ENCODE measurements at places on chromosomes 5 and 9.

- DNase-seq, result no peak
Observed at GRCh38 chr5:37664551-37664950, 175.3 kb downstream of the GDNF start.

- DNase-seq, result no peak
Observed at GRCh38 chr5:33300209-33300742, 140.5 kb upstream of the TARS1 start.

- DNase-seq, result no peak
Observed at GRCh38 chr5:137453483-137454080, 45.5 kb downstream of the SPOCK1 start.

- DNase-seq, result no peak
Observed at GRCh38 chr5:1652873-1653697, 129.3 kb upstream of the LPCAT1 start.

DNA sequence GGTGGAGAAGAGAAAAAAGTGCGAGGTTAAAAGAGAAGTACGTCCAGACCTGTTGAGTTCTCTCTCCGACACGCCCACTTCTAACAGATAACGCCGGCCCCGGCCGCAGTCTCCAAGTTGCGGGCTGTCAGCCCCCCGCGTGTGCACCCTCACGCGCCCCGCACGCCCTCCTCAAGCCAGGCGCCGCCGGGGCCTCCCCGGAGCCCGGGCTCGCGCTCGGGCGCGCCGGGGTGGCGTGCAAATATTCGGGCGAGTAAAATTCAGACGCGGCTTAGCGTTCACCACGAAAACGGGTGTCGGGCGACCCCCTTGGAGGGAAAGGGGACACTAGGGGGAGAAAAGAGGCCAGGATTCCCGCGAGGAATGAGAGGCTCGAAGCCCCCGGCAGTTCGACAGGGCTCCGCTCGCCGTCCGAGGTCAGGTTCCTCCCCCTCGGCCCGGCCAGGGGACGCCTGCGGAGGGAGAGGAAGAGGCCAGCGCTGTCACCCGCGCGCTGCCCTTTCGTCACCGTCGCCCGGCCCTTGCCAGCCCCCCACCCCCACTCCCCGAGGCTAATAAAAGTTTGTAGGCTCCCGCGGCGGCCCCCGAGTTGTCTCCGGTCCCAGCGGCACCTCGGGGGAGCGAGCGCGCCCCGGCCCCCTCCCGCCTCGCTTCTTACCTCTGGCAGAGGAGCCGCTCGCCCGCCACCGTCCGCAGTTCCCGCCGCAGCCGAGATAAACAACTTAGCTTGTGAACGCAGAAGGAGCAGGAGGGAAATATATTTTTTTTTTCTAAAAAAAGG, 743 bp downstream of the NR3C1 start:
- DNase-seq, result no peak

DNA sequence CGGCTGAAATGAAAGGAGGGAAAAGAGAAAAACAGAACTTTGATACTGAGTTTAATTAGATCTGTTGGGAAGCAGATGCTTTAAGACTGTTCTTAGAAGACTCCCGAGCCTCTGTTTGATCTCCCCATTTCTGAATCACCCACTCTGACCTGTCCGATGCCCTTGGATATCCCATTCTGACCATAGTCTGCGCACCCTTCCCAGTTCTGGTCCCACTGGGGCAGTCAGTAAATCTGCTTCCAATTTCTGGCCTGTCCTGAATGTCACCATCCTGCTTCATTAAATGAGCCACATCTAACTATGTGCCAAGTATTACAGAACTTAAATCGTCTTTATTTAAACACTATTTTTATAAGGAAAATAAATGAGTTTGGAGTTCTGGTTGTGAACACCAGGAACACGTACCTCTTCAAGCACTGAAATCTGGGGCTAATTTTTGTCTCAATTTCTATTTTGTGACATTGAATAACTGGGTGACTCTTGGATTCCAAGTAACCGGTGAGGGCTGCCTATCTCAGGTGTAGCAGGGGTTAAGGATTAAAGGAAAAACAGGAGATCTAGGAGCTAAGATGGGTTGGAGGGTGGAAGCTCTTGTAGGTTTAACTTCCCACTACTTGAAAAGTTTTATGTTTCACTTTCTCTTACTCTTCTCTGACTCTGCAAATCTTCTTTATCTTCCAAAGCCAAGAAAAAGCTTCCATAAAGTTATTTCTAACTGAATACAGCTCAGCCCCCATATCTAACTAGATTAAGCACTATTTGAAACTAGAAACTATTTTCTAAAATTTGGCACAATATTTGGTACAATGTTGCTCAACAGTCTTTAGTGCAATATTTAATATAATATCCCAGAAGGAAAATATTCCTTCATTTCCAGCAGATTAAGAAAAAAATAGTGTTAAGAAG, 40.1 kb downstream of the ALDH1A1 start:
- DNase-seq, result no peak

GRCh38 chr5:33167541-33167940, 273.2 kb upstream of the TARS1 start:
- DNase-seq, result no peak

GRCh38 chr9:30732060-30732459, 1652.4 kb upstream of the ACO1 start:
- no peak for DNase-seq

DNA sequence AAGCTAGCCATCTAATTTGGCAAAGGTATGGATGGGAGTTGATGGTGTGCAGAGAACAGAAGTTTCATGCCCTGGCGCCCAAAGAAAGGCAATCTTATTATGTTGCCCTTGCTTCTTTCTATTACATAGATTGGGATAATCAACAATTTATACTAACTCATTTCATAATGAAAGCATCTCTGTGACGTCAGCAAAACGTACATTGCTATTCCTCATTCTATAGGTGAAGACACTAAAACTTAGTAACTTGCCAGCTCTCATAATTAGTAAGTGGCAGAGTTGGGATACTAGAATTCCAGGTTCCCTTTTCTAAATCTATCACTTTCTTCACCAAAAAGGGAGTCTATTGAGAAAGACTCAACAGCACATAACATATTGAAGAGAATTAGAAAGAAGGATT, 374.8 kb downstream of the NR2F1-AS1 start:
- DNase-seq, result no peak

GRCh38 chr5:157603333-157604190, 28.0 kb upstream of the ADAM19 start:
- no peak for DNase-seq

- no peak for DNase-seq
Observed at GRCh38 chr9:76292658-76293057, 101.6 kb downstream of the RFK start.

DNA sequence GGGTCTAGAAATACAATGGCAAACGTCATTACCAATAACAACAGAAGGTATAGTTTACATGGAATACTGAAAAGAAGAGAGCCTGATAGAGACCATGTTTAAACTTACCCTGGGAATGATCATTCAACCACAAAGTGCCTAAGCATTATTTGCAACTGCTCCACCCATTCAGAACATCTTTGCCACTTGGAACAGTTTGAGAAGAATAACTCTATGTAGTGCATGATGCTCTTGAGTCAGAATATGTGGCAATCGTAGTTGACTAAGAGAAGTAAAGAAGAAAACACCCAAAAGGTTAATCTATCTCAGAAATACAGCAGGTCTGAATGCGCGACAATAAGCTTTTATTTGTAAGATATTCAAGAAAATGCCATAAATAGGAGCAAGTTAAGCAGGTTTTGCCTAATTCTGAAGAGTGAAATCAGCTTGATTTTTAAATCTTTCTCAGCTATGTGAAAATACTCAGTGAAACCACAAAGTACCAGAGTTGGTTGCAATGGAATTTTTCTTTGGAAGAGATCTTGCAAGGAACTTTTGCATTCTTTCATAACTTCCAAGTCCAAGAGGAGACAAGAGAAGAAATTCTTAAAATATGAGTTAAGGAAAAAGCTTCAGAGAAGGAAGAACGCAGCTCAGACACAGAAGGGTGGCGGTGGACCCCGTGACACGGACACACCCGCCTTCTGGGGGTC, 64.3 kb downstream of the HABP4 start:
- DNase-seq, result no peak

GRCh38 chr5:141919218-141920119, 4.2 kb upstream of the DELE1 start:
- no peak for DNase-seq

DNA sequence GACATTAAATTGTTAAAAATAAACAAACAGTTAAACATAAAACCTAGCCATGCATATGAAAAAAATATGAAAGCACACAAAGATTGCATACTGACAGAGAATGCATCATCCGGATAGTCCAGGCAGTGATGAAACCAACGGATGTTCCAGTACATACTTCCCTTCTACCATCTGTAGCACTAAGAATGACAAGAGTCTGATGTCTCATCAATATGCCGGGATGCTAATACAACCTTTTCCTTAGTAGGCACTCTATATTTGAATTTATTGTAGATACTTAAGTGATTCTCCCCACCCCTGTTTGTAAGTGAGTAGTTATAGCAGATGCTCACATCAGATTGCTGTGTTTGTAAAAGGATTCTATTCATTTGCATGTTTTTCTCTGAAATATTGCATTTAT, 571.2 kb upstream of the WWC1 start:
- no peak for DNase-seq

DNA sequence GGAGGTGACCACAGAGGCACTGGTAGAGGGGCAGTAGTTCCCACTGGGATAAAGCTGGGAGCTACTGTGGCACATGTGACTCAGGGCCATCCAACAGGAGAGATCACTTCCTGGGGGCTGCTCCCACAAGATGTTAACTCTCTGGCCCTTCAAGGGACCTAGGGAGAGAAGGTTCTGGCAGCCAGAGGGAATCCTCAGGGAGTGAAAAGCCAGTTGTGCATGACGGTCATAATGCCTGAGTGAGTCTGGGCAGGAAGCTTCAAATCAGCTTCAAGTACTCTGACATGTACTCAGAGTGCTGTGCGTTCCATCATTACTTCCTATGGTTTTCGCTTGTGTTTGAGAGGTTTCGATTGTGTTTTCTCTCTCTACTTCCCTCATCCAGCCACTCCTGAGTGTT, 388.5 kb downstream of the GABRG2 start:
- DNase-seq, result no peak

- DNase-seq, result no peak
Observed at GRCh38 chr9:69617006-69617405, 55.2 kb downstream of the APBA1 start.

DNA sequence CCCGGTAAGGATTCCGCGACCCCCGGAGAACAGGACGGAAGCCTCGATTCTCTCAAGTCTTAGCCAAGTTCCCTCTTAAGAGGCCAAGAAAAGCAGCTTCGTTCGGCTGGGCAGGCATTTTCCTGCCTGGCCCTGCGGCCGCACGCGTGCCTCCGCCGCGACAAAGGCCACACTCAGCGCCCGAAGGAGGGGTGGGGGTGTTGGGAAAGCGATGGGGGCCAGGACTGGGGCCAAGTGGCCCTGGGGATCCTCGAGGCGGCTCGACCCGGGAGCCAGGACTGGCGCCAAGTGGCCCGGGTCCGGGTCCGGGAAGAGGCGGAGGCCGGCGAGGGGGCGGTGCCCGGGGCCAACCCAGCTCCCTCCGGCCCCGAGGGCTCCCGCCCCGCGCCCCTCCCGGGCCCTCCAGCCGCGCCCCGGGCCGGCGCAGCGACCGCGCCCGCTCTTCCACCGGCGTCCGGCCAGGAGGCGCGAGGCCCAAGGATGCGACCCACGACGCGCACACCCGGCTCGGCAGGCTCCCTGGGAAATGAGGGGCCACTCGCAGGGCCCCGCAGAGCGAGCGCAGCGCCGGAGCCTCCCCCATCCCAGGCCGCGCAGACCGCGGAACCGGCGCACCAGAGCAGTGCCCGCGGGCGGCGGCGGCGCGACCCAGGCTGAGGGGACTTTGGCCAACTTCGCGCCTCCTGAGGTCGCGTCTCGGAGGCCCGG, 756 bp downstream of the VAV2 start:
- no peak for DNase-seq

GRCh38 chr5:142849880-142850279, 79.7 kb downstream of the ARHGAP26 start:
- no peak for DNase-seq

DNA sequence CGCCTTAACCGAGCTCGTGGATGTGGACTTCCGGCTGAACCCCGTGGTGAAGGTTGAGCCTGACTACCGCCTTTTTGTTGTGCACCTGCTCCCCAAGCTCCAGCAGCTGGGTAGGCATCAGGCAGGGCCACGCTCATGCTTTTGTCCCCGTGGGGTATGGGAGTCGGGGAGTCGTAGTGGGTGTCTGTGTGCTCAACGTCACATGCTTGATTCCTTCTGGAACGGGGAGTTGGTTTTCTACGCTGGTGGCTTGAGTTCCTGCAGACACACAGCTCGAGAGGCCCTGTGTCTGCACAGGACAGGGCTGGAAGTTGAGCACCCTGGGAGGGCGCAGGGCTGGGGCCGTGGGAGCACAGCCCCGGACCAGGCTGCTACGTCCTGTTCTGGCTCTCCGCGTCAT, 8.0 kb downstream of the CEP72 start:
- DNase-seq, result no peak

DNA sequence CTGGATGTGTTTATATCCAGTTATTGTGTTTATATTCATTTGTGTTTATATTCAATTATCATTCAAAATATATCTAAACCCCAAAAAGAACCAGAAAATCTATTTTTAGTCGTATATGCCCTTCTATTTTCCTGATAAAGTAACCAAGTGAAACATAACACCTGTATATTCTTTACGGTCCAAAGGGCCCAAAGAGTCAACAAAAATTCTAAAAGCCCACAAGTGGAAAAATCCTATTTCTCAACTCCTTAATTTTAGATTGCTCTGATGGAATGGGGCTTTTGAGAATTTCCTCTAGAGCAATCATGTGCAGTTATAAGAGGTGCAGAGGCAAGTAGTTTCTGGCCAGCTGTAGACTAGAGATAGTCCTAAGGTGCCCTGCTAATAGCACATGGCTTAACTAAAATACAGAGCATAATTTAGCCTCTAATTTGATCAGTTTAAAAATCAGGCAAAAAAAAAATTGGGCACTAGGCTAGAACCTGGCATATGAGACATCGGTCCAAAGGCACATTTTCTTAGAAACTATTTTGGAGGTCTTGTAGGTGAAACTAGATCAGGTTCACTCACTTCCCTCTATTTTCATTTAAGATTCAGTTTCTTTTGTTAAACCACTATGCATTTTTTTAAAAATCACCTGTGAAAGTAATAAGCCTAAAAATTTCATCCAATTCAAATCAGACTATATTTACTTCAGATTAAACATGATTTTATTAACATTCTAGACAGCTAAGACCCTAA, 256.0 kb downstream of the FBXL17 start:
- no peak for DNase-seq

GRCh38 chr9:131732061-131732526, 7.8 kb downstream of the RAPGEF1 start:
- no peak for DNase-seq

All from GOT3 (cell line).